ENCODE measurements at places on chromosomes 2 and 18.

DNA sequence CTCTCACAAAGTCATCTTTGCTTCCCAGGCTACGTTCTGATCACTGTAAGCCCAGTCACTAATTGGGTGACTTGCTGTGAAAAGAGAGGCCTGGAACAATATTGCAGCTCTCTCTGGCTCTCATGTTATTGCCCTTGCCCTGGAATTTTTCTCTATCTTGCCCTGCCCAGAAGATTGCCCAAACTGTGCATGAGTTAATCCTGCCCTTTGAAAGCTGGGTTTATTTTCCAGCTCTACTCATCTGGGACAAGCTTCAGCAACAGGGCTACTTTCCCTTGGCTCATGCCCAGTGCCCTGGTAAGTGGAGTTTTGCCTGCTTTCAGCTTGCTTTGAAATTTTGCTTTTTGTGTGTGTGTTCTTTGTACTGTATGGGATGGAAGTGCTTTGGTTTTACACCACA, 6.9 kb upstream of the EHBP1 start:
- DNase-seq: no peak

- no peak for DNase-seq
These were observed 25.5 kb downstream of the IGFBP2 start for GRCh38 chr2:216658757-216659156.

- DNase-seq: no peak
These were observed 7.4 kb downstream of the SCN3A start for GRCh38 chr2:165196411-165196810.

- peak; percentile 65 for DNase-seq
These were observed at the start of gene ITGA4 for GRCh38 chr2:181457121-181457740. ITGA4 (plus strand) TSS chr2:181457386; CDS start chr2:181457655, 269 bp downstream.

DNA sequence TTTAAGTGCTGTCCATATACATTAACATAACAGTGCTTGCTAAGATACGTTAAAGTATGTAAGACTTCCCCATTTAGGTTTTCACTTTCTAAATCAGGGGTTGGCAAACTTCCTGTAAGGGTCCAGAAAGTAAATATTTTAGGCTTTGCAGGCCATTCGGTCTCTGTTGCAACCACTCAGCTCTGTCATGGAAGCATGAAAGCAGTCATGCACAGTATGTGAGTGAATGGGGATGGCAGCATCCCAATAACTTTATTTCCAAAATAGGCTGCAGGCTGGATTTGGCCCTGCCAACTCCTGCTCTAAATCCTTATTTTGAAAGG, 128.7 kb downstream of the PLA2R1 start:
- no peak for DNase-seq

DNA sequence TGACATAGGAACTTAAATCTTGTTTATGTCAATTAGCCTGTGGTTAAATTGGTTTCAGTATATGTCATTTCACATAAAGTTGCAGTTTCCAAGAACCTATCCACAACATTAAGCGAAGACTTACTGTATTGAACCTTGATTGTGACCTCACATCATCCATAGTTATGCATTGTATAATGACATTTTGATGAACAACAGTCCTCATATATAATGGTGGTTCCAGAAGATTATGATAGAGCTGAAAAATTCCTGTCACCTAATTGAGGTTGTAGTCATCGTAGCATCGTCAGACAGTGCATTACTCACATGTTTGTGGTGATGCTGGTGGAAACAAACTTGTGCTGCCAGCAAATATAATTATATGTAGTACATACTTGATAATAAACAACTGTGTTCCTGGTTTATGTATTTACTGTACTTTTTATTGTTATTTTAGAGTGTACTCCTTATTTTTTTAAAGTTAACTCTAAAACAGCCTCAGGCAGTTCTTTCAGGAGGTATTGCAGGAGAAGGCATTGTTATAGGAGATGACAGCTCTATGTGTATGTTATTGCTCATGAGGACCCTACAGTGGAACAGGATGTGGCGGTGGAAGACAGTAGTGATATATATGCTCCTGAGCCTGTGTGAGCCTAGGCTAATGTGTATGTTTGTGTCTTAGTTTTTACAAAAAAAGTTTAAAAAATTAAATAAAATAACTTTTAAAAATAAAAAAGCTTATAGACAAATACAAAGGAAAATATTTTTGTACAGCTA, 56.6 kb downstream of the UBE2E3 start:
- no peak for DNase-seq

- DNase-seq: no peak
These were observed 99.5 kb downstream of the MAPK4 start for GRCh38 chr18:50659091-50660003.

GRCh38 chr2:231342061-231342711, 53.3 kb upstream of the B3GNT7 start:
- DNase-seq: no peak

- no peak for DNase-seq
These were observed 46.6 kb upstream of the SLC14A1 start for GRCh38 chr18:45677276-45677807.

DNA sequence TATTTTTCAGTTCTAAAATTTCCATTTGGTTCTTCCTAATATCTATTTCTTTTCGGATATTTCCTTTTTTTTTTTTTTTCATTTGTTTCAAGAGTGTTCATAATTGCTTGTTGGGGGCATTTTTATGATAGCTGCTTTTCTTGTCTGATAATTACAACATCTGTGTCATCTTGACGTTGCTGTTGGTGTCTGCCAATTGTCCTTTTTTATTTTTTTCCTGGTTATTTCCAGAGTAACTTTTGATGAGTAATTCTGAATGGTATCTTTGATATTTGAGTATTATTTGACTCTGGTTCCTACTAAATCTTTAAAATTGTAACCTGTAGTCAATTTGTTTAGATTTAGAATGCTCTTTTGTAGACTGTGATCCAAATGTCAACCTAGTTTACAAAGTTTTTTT, 51.3 kb upstream of the CHRNA1 start:
- DNase-seq: no peak

DNA sequence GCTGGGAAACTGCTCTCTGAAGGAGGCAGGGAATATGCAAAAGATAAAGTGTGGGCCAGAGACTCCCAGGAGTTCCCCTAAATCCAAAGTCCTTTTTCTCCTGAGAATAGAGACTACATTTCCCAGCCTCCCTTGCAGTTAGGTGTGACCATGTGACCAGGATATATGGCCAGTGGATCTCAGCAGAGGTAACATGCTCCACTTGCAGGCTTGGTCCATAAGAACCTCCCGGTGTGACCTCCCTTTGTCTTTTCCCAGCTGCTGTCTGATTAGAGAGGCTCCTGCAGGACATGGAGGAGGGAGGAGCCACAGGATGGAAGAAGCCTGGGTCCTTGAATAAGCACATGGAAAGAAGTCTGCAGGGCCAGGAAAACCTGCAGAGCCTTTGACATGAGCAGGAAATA, 76.2 kb downstream of the TGFA start:
- peak; percentile 50 for DNase-seq

- no peak for DNase-seq
These were observed 174.1 kb downstream of the NEDD4L start for GRCh38 chr18:58218117-58218516.

DNA sequence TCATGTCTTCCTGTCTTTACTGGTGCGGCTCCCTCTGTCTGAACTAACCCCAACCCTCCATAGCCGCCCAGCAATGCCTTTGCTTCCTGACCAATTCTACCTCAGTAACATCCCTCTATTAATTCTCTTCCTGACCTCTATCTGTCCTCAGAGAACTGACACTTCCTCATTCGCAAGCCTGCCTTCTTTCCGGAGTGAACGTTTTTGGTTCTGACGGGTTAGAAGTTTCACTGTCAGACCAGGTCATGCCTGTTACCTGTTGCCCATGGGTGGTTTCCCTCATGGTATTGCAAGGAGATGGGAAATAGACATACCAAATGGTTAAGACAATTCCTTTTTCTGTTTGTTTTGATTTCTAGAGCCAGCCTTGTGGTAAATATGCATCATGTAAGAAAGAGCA, 453.4 kb upstream of the SLC14A2 start:
- no peak for DNase-seq

DNA sequence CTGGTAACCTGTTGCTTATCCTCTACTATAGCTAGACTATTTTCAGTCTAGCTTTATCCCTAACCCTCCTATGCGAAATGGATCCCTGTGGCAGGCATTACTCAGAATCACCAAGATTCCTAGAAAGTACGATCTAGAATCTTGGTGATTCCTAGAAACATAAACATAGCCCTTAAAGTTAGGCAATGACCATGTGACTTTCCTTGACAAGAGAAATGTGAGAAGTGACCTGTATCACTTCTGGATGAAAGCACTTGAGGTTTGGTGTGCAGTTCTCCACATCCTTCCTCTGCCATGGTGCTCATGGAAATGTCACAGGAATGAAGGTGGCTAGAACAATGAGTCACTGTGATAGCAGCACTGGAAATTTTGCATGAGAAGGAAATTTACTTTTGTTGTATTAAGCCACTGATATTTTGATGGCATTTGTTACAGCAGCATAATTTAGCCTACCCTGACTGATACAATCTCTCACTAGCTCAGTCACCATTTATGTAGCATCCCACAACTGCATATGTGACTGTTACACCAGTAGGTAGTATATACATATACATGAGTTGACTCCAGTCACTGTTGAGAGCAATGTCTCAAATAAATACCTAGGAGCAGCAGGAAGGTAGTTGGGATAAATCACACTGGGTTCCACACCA, 68.3 kb upstream of the MAPRE2 start:
- DNase-seq: no peak

- DNase-seq: peak; percentile 56
These were observed 47.4 kb upstream of the NXPH2 start for GRCh38 chr2:138827426-138828054.

DNA sequence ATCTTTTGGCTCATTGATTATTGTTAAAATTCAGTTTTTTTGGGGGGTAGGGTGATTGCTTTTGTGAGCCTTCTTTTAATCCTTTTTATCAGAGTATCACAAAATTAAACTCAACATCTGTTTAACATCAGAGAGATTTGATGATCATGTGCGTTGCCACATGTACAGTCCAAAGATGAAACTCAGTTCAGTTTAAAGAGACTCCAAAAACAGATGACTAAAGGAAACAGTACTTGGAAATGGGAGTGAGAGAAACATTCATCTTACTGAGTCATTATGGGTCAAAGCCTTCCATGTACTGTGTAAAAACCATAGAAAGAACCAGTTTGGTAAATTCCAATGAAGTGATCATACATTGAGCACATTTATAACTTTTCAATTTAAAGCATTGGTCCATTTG, 53.0 kb downstream of the LYPD6 start:
- no peak for DNase-seq

GRCh38 chr2:146666340-146666739, 1178.5 kb upstream of the ACVR2A start:
- DNase-seq: no peak

- no peak for DNase-seq
These were observed 7.1 kb downstream of the HOXD8 start for GRCh38 chr2:176136374-176137251.

DNA sequence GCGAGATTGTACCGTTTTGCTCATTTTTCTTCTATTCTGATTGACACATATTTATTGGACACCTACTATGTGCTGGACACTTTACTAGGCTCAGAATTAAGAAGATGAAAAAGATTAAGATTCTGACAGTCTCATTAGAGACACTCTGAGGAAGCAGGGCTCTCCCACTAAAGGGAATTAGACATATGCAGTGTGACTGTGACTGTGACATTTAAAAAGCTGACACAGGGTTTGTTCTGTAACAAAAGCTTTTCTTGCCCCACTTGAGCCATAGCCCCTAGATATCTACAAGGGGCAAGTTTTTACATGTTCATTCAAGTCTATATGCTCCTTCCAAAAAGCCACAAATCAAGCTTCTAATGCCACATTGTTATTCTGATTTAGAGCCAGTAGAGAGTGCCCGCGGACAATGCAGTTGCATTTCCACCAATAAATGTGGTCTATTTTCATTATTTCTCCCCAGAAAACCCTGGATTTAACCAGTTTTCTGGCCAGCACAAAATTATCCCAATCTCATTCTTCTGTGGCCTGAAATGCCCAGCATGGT, 9.8 kb downstream of the ARHGAP25 start:
- no peak for DNase-seq

DNA sequence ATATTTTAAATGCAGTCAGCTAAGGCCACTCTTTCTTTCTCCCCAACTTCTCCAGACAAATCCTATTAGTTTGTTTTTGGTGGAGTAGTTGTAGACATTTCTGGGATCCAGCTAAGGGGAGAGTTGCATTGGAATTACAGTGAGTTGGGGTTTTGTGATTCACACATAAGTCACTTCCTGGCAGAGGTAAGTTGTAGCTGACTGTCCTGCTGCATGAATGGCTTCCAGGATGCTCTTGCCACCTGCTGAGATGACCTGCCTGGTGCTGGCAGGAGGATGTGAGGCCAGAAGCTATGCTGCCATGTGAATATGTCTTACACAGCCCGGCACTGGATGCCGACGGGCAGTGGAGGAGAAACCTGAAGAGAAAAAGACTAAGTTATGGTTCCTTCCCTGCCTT, 243.7 kb downstream of the TDRD15 start:
- DNase-seq: no peak

DNA sequence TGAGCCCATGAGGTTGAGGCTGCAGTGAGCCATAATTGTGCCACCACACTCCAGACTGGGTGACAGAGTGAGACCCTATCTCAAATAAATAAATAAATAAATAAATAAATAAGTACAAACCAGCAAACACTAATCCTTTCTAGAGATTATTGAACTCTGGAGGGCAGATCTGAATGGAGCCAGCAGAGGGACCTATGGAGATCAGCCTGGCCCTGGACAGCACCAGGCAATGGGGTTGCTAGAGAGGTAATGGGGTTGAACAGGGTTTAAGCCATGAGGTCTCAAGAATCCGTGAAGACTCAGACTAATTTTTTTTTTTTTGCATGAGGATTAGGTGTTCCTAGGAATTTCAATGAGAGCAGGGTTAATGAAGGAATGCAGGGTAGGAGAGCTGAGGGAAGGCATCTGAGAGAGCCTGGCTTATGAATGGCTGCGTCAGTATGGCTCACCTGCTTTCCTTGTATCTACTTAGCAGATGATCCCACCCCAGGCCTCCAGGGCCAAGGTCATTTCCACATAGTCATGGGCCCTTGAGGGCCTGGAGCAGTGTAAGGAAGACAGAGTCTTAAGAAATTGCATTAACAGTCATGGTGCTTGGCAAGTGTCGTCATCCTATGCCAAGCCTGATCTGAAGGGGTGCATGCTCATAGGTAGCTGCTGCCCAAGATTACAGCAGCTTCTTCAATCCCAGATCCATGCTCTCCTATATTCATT, 34.6 kb upstream of the IL37 start:
- no peak for DNase-seq

DNA sequence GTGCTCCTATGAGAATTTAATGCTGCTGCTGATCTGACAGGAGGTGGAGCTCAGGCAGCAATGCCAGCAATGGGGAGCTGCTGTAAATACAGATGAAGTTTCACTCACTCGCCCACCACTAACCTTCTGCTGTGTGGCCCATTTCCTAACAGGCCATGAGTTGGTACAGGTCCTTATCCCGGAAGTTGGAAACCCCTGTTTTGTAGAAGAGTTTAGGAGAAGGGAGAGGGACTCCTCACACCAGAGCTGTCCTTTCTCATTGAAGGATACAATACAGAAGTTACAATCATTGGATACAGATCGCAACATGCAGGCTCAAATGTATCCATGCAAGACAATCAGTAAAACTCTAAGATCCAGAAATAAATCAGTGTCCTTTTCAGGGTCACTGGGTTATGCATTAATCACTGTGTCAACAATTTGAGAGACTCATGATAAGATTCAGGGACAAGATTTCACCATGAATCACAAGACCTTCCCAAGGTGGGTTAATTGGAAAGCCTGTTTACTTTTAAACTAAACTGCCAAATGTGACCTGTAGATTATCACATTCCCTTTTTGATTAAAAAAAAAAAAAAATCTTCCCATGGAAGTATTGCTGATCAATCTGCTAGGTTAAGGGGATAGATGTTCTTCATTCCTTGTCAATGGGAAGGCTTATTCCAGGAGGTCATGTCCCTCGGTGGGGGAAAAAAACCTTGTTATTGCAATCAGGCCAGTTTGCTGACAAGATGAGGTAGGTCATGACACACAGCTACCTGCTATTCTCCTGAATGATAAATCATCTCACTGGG, 97.2 kb downstream of the SP100 start:
- no peak for DNase-seq

Data from NCI-H345 (cell line).